ENCODE measurements at places on chromosomes 7 and 10.

GRCh38 chr7:44814919-44815318 is 18.4 kb downstream of the PPIA start:
- no peak for DNase-seq

DNA sequence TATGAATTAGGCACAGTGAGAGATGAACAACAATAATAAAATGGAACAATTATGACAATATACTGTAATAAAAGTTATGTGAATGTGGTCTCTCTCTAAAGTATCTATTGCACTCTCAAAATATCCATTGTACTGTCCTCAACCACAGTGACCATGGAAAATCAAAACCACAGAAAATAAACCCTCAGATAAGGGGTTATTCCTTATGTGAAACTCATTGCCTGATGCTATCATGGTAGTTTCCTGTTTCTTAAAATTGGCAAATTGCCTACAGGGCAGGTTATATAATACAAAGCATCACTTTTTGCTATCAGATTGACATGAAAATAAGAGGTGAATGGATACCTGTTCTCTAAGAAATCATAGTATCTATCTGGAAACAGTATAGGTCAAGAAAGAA is 3.8 kb downstream of the MCM10 start:
- no peak for DNase-seq

DNA sequence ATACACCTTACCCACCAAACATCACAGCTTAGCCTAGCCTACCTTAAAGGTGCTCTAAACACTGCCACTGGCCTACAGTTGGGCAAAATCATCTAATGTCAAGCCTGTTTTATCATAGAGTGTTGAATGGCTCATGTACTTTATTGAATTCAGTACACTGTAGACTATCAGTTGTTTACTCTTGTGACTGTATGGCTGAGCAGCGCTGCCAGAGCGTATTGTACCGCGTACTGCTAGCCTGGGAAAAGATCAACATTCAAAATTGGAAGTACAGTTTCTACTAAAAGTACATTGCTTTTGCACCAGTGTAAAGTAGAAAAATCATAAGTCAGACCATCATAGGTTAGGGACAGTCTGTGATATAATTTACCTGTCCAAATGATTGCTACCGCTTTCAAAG is 226.8 kb downstream of the PRPF18 start:
- DNase-seq: no peak

- no peak for DNase-seq
Measured at GRCh38 chr10:17756557-17757217, 4.7 kb downstream of the TMEM236 start.

- no peak for DNase-seq
Measured at GRCh38 chr10:2777666-2778355, 289.5 kb upstream of the PFKP start.
